ENCODE measurements at places on chromosomes 5 and 9. TPM values are rescaled to one million over a fixed set of nuclear protein-coding genes. Genes with fewer than 3 reads are reported as not detected.

- DNase-seq: no peak
Observed at GRCh38 chr9:137720571-137721110, 101.8 kb downstream of the EHMT1 start.

DNA sequence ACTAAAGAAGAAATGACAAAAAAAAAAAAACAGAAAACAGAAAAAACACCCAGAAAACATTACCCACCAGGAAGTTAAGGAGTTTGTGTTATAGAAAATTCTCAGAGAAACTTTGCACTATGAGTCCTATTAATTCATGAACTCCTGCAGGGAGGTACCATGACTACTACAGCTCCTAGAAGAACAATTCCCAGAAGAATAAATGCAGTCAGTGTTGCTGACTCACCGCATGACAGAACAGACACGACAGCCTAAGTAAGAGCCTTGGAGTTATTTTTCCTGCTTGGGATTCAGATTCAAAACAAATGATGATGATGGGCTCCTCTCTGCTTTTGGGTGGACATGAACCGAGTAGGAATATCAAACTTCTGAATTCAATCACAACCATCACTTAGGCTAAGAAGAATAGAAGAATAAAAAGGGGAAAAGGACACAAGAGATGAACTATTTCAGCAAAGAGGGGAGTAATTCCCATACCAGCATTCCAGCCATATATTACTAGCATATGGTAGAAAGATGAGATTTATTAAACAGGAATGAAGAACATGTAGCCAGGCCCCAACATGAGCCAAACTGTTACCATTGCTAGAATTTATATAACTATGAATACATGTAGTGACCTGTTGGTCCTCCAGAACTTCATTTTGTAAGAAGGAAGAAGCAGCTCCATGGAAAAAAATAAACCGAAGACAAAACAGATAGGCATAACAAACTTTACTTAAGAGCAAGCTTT lies 209.6 kb upstream of the PDE4D start:
- no peak for DNase-seq

- peak; percentile 15 for DNase-seq
Observed at GRCh38 chr9:16640649-16641048, 229.8 kb downstream of the BNC2 start.

GRCh38 chr9:129550199-129550839 lies 70.6 kb downstream of the C9orf50 start:
- DNase-seq: peak; percentile 73

- no peak for DNase-seq
Observed at GRCh38 chr5:56026863-56027300, 32.1 kb upstream of the IL6ST start.

- DNase-seq: no peak
Observed at GRCh38 chr5:127993476-127993875, 90.1 kb upstream of the SLC12A2 start.

- no peak for DNase-seq
Observed at GRCh38 chr5:34626751-34627150, 29.4 kb upstream of the RAI14 start.

DNA sequence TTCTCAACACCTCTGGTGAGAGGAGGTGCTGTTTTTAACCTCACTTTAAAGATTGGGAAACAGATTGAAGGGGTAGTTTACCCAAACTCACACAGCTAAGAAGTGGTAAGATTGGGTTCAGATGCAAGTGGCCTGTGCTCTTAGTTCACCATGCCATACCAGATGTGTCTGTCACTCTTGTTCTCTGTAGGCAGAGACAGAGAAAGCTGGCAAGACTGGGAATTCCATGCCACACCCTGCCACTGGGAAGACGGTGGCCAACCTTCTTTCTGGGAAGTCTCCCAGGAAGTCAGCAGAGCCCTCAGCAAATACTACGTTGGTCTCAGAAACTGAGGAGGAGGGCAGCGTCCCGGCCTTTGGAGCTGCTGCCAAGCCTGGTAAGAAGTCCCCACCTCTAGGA lies 11.0 kb downstream of the TCOF1 start:
- DNase-seq: no peak

DNA sequence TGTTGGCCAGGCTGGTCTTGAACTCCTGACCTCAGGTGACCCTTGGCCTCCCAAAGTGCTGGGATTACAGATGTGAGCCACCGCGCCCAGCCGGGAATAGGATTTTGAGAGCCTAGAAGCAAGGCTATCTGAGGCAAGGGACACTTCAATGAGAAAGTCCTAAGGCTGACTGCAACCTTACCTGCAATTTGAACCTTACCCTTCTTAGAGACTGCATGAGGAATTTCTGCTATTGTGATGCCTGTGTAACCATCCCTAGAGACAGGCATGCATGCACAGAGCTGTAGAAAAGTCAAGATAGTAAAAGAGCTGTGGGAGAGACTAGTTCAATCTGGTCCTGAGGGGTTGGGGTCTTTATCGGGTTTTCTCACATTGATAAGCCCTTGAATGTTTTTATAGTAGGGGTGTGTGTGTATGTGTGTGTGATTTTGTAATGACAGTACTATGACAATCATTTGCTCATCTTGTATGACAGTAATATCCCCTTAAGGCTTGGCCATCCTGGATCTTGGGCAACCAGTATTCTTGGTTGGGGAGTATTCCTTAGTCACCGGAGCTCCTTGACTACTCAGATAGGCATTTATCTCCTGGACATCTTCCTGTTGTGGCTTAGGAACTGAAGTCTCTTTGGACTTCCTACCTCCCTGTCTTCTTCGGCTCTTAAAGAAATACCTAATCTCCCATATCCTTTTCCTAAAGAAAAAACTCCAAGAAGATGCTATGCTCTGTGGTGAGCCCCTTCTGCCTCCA lies 11.2 kb downstream of the DNAJB5 start:
- DNase-seq: no peak

DNA sequence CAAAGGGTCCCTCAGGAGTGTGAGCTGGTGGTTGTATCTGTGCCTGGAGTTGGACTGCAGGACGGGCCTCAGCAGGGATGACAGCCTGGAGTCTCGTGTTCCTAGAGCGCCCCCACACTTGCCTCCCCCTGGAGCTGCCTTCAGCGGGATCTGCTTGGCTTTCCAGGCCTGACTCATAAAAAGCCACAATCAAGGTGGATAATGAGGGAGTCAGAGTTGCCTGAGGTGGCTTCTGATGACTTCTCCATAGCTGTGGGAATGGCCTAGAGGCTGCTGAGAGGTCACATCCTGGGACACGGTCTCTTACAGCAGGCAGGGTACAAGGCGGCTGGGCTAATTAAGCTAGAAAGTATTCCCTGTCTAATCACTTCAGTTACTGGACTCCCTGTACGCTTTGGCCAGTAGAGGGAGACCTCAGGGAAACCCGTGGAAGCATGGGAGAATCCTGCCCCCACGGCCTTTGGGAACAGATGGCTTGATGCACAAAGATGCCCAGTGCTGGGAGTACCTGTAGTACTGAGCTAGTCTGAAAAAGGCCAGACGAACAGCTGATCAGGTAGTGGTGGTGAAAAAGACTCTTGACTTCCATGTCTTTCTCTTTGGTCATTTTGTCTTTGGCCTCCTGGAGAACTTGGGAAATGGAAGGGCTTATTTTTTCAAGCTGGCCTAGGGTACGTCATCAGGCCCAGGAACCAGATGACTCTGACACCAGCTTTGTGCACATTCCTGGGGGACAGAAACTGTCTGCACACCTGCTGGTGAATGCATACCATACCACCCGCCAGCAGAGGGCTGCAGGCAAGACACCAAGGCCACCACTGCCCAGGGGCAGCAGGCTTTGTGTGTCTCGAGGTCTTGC lies 16.1 kb upstream of the FRRS1L start:
- DNase-seq: peak; percentile 91

DNA sequence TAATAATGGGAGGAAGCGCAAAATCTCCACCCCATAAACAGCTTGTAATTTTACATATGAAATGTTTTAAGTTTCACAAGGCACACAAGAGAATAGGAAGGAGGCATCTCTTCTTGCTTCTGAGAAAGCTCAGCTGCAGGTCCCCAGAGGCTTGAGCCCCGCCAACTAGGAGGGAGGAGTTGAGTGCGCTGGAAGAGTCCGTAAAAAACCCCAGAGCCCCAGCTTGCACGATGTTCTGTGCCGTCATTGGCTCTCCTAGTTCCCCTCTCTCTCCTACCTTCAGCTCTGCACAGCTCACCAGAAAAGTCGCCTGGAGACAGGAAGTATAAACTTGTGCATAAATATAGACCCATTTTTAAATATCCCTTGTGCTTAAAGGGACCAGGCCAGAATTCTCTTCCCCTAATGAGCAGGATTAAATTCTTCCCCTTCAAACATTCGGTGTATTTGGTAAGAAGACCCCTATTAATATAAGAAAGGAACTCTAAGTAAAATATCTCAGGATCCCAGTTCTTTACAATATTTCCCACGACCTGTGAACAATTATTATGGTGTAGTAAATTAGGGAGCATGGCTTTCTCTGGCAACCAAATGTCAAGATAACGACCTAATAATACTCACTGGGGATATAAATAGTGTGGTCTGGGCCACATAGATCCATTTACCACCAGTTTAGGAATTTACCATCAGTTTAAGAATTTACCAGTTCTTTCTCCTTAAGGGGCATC lies 13.7 kb downstream of the GLRX start:
- DNase-seq: peak; percentile 50

The INSL6 gene
- not detected for total RNA-seq

The S100Z gene
- total RNA-seq: 2.0 TPM

The EGFLAM gene
- total RNA-seq: not detected

The ENG gene
- total RNA-seq: 2.6 TPM

The PCSK1 gene
- total RNA-seq: not detected

The PAM gene
- 1.2 TPM for total RNA-seq

The PCDHAC1 gene
- 9.5 TPM for total RNA-seq

The PKN3 gene
- total RNA-seq: 36.7 TPM

Data from G401 (cell line).